Stimulated activated CD8-positive, alpha-beta memory T cell treated with anti-CD3 and anti-CD28 coated beads, Interleukin-4, amount 100 ng/mL, for 1 hour (primary cell): ENCODE measurements at places on chromosomes 11 and 22.

DNA sequence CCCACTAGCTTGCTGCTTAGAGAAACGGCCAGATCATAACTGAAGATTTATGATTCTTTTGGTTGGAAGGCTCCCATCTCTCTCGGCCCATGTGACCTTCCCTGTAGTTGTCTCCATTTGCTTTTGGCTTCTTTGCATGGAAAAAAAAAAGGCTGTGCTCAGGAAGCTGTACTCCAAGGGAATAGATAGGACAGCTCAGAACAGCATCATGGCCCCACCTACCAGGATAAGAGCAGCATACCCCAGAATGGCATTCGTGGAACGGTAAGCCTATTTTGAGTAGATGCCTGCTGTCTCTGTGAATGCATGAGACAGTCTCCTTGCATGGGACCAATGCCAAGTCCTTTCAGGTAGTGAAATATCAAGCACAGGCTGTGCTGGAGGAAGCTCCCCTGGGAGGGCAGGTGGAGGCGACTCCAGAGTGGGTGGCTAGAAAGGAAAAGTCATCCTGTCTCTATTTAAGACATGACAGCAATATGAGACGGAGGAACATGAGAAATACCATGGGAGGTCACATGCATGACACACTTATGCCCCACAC, 94.1 kb upstream of the AMOTL1 start:
- DNase-seq = no peak

GRCh38 chr11:128367573-128367972, 219.8 kb downstream of the ETS1 start:
- DNase-seq = no peak

DNA sequence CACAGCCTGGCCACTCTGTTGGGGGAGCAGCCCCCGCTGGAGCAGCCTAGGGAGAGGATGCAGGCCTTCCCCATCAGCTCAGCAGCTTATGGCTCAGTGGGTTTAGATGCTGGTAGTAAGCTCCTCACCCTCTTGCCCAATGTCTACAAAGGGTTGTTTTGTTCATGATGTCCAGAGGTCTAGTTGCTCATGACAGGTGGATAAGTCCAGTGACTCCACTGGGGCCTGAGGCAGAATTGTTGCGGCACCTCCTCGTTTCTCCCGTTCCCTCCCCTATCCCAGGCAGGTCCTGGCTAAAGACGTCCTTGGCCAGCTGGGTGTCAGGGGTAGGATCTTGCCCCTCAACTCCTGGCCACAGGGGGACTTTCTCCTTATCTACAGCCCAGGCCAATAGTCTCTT, 233.5 kb upstream of the B3GAT1 start:
- DNase-seq = no peak

GRCh38 chr22:39773976-39774539, 119.5 kb downstream of the ENTHD1 start:
- no peak for DNase-seq

DNA sequence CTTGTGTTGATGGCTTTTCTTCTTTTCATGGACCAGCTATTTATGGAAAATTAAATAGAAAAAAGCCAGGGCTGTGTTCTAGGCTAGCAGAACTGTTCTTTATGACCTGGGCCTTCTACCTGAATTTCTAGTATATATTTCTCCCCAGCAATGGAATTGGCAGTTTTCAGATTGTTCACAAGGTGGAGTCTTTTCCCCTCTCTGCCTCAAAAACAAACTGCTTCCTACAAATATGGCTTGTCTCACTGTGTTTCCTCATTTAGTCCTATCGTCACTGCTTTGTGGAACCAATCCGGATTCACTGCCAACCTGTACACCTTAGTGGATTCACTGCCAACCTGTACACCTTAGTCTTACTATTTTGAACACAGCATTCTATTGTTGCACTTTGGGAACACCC, 5.0 kb upstream of the APOL5 start:
- DNase-seq = no peak

DNA sequence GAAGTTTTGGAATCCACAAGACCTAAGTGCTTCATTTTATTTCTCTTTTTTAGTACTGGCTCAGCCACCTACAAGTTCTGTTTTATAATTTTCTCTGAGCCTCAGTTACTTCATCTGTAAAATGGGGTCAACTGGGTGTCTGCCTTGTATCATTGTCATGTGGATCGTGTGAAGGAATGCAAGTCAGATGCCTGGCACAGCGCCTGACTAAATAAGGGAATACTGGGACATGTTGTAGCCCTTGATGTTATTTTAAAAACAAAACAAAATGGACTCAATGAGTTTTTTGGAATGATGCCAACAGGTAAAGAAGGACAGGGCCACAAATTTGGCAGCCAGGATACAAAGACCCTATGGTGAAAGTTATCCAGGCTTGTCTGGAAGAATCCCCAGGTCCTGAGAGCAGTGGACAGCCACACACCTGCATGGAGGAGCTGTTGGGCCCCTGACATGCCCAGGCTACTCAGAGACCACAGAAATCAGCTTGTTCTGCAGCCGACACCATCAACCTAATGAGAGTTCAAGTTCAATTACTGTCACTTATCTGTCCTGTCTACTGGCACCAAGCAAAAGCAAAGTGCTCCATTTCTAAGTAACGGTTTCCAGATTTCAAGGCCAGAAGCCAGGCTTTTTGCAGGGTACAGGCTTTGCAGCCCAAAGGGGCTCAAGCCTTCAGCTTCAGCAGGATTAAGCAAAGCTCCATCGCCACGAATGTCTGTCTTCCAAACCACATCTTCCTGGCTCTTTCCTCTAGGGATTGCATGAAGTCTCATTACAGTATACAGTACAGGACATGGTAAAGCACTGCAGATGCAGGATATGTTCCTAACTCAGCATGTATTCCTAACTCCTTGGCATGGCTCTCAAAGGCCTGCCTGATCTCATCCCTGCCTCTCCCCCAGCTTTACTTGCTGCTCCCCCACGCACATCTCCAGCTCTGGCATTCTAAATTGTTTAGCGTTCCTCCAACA, 18.4 kb downstream of the DKK3 start:
- DNase-seq = no peak

DNA sequence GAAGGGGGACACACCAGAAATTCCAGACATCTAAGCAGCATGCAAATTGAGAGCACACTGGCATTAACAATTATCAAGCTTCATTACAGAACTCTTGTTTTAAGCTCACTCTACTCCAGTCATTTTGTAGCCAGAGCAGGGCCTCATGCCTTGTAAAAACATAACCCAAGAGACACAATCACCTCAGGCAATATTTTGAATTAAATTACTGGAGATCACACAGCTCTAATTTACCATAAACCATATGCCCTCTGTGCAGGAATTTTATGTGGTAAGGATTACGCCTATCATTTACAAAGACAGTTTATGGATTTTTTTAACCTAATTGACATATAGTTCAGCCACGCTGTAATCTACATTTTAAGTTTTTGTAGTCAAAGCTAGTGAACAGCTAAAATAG, 414.1 kb upstream of the DDI1 start:
- no peak for DNase-seq

- DNase-seq = no peak
Observed at GRCh38 chr11:57330029-57330428, 5.3 kb upstream of the TNKS1BP1 start.

DNA sequence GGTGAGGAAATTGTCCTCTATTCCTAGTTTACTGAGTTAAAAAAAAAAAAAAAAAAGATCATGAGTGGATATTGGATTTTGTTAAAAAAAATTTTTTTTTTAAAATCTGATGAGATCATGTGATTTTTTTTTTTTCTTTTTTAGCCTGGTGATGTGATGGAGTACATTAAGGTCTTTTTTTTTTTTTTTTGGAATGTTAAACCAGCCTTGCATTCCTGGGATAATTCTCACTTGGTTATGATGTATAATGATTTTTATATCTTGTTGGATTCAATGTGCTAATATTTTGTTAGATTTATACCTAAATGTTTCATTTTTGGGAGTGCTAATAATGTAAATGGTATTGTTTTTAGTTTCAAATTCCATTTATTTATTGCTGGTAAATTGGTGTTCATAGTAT, 43.3 kb downstream of the DDX10 start:
- no peak for DNase-seq

DNA sequence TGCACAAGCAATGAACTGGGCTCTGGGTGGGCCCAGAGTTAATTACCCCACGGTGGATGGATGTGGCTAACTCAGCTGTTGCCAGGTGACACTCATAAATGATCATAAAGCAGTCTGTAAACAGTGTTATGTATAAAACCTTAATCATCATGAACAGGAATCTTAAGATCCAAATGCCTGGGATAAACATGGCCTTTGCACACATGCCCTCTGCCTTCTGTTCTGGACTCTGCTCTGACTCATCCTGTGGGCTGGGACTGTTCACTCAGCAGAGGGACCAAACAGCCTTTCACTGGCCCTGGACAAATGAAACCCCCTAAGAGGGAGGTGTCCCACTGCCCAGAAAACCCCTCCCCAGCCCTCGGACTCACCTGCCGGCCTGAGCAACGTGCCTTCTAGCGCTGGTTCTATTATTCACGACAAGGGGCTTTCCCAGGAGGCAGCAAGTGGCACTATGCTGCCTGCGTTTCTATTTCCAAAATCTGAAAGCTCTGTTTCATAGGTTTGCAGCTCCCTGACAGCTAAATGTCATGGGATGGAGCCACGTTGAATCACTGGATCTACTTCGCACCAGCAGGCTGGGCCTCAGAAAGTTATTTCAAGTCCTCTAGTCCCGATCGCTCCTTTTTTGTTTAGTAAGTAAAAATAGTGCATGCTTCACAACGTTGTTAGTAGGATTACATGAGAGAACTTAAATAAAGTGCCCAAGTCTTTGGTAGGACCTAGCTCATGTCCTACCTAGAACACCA, 53.0 kb downstream of the LARGE1 start:
- no peak for DNase-seq

- DNase-seq = no peak
Observed at GRCh38 chr22:47030143-47030661, 267.8 kb downstream of the TBC1D22A start.

DNA sequence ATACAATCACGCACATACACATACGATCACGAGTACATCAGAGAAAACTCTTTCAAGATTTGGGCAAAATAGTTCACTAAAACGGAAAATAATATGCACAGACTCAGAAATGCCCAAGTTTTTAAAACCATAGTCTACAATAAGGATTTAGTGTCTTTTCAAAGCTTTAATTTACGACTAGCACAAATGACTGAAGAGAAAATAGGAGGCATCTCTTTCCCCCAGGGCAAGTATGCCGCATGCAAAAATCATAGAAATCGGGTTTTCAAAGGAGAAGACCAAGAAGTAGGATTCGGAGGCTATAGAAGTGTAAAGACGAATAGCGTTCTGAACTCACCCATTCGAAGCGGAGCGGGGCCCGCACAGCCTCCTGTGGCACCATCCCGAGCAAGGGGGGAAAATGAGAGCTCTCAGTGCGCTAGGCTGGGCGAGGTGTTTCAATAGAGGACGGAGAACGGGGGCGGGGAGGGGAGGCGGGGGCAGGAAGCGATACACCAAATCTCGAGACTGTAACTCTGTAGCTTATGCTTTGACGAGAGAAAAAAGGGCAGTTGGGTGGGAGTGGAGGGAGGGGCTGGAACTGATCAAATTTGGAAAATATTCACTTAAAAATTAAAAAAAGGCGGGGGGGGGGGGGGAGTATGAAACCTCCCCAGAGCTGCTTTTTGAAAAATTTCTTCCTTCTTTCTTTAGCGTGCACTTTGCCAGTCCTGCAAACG, 15.8 kb downstream of the BLID start:
- no peak for DNase-seq

DNA sequence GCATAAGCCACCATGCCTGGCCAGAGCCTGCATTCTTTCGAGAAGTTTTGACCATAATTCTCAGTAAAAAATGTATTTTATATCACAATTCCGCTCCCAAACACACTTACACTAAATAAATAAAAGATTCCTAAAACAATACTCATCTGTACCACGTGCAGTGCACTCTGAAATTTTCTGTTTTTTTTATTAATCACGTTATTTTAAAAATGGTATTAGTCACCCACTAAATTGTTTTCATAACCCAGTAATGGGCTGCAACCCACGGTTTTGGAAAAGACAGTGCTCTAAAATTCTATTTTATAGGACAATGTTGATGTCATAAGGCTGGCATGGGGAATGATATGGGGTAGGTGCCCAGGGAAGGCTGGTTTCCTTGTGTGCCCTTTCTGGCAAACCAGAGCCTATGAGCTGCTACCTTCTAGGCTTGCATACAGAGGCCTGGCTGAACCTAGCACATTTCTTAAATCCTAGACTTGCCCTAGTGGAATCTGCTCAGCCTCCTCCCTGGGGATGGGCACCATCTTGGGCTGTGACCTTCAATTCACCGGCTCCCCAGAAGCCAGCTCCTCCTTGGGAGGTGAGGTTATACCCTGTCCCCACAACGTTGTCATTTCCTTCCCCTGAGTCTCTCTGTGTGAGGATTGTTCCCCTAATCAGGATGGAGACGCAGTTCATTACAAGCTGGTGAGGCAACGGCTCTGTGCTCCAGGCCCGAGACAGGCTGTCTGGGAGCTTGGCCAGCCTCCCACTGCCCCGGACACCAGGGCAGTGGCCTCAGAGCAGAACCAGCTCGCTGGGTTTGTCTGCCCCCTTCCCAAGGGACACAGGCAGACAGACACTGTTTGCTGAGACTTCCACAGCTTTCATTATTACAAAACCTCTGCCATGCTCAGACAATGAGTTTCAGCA, 116.5 kb upstream of the NAV2 start:
- DNase-seq = no peak

DNA sequence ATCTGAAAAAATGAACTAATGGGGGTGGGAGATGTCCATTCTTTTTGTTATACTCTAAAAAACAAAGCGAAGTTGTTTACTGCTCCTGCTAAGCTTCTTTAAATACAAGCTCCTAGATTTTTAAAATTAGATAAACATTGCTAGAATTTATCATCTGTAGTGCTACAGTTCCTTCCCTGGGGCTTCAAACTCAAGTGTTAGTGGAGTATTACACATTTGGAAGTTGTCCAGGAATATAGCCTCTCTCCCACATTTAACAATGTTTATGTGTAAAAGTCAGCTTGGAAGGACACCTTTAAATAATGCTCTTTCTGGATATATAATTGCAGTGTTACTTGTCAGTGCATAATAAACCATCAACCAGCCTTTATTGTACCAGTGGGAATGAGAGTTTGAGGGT, 155.5 kb downstream of the SPON1 start:
- no peak for DNase-seq

- no peak for DNase-seq
Observed at GRCh38 chr22:39773503-39773902, 120.1 kb downstream of the ENTHD1 start.

- DNase-seq = no peak
Observed at GRCh38 chr11:117479372-117479771, 151.7 kb downstream of the CEP164 start.

DNA sequence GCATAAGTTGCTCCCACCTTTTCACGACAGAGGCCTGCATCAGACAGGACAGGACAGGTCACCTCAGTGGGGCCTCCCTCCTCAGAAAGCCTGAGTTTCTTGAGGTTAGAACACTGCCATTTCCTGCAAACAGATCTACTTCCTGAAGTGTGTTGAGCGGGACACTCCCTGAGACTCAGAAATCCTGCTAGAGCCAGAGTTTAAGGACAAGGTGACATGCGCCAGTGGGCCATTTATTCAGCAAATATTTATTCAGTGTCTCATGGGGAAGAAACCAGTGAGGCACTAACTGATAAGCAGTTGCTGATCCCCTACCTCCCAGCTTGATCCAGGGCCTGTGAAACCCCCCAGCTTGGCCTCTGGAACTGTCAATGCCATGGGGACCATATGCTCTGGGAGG, 454.6 kb downstream of the SOX6 start:
- DNase-seq = no peak
